ENCODE measurements at places on chromosomes 11 and 22.
A peak's percentile ranks its signal among the peaks of the same experiment; 100 is the strongest.

DNA sequence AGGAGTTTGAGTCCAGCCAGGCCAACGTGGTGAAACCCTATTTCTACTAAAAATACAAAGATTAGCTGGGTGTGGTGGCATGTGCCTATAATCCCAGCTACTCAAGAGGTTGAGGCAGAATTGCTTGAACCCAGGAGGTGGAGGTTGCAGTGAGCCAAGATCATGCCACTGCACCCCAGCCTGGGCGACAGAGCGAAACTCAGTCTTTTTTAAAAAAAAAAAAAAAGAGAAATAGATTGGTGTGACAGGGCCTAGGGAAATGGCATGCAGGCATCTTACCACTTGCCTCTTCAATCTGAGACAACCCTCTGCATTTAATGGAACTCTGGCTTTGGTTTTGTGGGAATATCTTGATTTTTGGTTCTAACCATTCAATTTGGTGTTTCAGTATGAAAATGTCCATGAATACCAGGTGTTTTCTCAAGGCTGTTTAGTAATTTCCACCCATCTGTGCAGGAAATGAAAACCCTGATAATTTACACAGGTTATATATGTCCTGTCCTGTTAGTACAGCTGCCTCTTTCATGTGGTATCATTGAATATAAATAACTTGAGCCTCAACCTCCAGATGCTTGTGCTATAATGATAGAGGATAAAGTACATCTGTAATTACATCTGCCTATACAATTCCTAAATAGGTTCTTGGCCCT is 8.4 kb downstream of the XBP1 start:
- DNase-seq = peak; percentile 84

DNA sequence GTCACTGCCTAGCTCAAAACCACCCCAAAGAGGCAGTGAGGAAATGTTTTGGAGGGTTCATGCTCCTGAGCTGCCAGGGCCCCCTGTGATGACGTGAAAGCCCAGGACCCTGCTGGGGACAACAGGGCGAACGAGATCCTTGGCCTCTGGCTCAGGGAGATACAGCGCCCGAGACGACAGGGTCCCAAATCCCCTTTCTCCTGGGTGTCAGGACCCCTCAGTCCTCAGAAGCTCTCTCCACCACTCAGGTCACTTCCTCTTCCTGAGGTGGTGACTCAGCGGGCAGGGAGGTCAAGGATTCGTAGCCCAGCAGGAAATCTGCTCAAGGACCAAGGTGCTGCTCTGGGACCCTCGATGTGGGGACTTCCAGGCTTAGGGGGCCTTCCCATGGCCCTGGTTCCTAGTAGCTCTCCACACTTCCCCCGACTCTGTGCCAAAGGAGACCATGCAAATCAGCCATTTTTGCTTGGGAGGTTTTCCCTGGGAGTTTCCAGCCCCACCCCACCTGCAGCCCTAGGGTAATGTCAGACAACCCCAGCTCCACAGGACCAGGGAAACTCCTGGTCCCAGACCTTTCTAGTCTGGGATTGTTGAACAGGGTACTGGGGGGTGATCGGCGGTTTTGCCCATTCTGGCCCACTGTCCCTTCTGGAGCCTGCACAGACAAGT is 12.8 kb downstream of the BCL9L start:
- no peak for DNase-seq

DNA sequence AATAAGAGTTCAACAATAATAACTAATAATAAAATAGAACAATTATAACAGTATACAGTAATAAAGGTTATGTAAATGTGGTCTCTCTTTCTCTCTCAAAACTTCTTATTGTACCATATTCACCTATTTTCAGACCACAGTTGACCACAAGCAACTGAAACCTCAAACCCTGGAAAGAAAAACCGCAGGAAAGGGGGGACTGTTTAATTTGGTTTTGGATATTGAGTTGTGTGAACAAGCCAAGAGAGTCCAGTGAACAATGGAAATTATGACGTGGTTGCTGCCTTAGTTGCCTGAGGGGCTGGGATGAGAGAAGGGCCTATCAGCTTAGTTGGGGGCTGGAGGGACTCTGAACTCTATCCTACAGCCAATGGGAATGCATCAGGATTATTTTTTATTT is 178.7 kb upstream of the POU2AF2 start:
- DNase-seq = no peak

DNA sequence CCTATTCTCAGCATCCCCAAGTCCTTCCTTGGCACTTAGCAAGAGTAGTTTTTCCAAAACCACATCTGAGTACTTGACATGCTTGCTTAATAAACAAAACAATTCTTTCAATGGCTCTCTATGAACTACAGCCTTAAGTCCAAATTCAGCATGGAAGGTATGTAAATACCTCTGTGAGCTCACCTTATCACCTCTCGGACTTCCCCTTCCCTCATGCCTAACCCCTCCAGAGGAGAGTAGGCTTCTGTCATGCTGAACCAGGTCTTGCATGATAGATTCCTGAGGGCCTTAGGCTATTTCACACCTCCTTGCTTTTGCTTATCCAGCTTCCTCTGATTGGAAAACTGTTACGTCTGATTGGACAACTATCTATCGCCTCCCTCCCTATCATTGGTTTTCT is 312.9 kb upstream of the CCDC90B start:
- DNase-seq = no peak

GRCh38 chr11:113764527-113765219 is 8.8 kb downstream of the ZW10 start:
- DNase-seq = no peak

DNA sequence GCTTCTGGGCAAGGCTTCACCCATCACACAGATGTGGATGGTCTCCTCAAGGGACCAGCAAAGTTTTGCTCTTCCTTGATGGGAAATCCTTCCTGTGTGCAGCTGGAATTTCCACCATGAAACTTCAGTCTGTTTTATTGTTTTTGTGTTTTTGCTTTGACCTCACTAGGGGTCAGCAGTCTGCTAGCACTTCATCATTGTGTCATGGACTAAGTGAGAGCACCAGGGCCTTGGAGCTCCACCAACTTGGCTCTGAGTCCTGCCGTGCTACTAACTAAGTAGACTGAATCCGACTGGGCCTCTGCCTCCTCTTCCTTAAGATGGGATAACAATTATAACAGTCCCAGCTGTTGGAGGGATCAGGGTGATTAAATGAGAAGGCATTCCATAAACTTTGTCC is 305.8 kb upstream of the NCAM1 start:
- DNase-seq = no peak

- DNase-seq = no peak
Observed at GRCh38 chr11:11993839-11994238, 14.6 kb downstream of the DKK3 start.

GRCh38 chr11:112321501-112322172 is 61.0 kb upstream of the PLET1 start:
- no peak for DNase-seq

DNA sequence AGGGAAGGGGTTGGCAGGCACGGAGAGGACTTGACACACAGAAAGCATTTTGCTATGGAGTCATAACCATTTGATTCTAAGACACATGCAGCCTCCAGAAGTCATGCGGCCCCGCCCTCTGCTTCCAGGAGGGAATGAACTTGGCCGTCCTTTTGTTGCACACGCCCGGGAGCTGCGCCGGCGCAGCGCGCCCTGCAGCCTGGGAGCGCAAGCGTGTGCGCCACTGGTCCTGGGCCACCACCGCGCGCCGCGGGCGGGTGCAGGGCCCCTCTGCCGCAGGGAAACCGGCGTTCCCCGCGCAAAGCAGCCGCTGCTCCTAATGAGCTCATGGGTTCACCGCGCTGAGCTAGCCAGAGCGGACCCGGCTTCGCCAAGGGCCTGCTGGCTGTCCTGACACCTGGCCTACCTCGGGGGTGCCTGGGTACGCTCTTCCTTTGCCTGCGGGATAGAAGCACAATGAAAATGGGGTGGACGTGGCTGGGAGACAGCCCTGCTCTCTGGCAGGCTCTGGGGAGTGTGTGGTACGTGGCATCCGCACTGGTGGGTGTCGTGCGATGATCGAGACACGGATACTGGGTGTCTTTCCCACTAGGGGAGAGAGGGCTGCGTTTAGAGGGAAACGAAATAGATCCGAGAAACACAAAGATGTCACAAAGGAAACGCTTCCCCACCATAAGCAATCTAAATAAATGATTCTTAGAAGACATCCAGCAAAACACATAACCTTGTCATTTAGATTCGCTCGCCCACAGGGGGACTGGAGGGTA is 669 bp downstream of the MICAL3 start:
- no peak for DNase-seq

DNA sequence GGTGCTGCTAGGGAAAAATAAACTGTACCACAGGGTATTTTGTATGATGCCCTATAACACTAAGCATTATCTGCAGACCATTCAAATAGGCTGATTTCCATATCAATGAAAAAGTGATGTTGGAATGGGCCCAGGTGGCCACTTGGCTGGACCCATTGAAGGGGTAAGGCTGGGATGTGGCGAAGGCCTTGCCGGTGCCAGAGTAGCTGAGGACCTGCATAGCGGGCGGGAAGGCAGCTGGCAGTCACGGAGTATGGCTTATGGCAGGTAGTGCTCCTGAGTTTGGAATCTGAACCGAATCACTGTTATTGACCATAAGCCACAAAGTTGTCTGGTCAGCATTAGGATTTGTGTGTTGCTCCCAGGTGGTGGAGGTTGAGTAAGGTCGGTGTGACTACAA is 131.0 kb downstream of the MICAL2 start:
- no peak for DNase-seq

DNA sequence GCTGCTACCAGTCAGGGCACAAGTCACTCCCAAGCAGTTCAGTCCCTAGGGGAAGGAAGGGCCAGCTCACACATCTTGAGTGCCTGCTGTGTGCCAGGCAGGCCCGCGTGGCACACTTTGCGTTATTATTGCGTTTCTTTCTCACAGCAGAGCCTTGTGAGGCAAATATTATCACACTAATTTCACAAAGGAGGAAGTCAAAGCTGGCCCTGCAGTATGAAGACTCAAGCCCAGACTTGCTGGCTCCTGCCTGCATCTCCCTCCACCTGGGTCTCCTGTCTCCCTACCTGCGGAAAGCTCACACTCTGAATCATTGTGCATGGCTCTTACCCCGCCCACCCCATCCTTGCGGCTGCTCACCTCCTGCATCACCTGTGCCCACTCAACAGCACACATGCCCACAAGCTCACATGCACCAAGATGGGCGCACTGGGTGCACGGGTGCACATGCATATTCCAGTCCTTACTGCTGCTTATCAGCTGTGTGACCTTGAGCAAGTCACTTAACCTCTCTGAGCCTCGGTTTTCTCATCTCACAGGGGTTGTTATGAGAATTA is 31.7 kb upstream of the P2RY2 start:
- no peak for DNase-seq

GRCh38 chr22:44331881-44332714 is 19.3 kb upstream of the SHISAL1 start:
- no peak for DNase-seq

GRCh38 chr11:6237761-6238302 is 1.1 kb upstream of the CNGA4 start:
- no peak for DNase-seq

DNA sequence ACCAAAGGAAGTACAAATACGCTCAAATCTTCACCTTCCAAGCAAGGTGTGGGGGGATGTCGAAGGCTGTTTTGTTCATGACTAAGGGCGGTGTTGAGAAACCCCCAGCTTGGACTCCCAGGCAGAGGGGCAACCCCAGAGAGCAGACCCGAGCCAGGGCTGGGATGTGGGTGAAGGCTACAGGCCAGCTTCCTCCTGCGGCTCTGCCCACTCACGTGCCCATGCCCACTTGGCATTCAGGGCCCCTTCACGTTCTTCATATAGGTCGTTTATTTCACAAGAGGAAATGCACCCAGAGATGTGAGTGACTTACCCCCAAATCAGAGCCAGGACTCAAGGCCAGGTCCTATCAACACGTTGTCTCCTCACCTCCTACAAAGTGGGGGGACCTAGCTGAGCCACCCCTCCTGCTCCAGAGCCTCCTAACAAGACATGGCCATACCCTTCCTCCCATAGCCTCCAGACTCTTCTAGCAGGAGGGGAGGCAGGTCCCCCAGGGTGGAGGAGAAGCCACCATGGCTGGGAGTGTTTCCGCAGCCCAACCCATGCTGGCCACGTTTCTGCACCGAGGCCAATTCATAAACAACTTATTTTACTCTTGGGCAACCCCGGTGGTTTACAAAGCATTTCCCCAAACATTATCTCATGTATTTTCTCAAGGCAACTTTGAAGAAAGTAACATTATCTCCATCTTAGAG is 22.0 kb downstream of the TMEM184B start:
- no peak for DNase-seq

DNA sequence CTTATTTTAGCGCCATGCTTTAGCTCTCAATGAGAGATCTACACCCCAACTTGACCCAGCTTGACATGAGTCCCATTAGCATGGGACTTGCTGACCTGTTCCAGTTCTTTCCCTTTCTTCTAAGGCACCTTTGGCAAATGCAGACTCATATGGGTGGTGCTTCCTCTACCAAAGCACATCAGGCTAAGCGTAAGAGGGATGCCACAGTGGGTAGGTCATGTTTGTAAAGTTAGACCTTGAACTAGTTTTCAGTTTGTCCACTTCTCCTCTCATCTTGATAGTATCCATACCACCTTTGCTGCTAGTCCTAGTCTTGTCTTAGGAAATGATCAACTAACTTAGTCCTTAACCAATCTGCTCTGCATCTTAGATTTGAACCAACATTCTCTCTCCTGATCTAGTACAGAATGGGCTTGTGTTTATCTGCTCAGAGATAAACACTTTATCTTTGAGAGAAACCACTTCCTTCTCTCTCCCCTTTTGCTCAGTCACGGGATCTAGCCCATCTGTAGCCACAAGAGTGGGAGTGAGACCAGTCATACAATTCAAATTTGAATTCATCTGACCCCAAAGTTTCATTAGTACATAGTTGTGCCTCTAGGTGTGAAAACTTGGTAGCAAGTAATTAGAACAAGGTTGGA is 72.1 kb upstream of the CD44 start:
- no peak for DNase-seq

DNA sequence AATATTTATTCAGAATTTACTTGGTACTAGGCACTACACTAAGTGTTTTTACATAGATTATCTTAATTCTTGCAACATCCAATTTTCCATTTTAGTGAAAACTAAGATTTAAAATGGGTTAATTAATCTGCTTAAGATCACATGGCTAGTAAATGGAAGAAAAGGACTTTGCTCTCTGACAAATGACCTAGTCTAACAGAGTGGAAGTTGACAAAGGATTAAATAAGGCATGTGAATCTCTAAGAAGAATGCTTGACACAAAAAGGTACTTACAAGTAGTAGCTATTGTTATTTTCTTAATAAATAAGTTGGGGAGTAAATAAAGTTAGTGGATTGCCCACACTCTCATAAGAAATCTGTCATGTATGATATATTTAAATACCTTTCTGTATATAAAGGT is 584.8 kb downstream of the DLG2 start:
- no peak for DNase-seq

DNA sequence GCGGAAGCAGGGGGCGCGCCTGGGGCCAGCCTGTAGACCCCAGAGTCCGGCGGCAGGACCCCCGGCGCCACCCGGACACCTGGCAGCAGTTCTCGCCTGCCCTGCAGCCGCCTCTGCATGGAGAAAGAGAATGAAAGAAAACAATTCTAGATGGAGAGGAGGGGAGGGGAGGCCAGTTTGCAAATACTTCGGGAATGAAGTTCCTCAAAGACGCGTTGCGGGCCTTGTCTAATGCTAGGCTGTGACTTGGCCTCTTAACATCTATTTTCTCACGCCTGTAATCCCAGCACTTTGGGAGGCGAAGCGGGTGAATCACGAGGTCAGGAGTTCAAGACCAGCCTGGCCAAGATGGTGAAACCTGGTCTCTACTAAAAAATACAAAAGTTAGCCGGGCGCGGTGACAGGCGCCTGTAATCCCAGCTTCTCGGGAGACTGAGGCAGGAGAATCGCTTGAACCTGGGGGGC is 2.1 kb upstream of the BARX2 start:
- no peak for DNase-seq

- DNase-seq = no peak
Observed at GRCh38 chr11:7364660-7365059, 113.0 kb downstream of the SYT9 start.

- DNase-seq = peak; percentile 13
Observed at GRCh38 chr22:22558972-22559603, at the start of gene PRAME. Gene PRAME (minus strand): TSS chr22:22559265. CDS start chr22:22556832, 2,433 bp downstream.
